Esophagus muscularis mucosa (tissue), 4 donors: ENCODE measurements at places on chromosomes 12 and 14. TPM values are rescaled to one million over a fixed set of nuclear protein-coding genes. Genes with fewer than 3 reads are reported as not detected.

DNA sequence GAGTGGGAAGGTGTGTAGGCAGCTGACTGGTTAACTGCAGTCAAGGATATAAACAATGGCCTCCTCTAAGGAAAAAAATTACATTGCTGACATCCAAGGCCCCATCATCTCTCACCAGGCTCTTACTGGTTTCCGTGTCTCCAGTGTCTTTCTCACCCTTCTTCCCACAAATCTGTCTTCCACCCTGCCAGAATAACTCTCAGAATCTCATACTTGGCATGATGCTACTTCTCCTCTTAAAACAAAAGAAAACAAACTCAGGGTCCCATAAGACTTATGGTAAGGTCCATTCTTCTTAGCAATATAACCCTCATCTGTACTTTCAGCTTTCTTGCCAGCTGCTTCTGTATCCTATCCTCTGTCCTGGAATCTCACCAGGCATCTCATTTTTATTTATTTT, 68.9 kb downstream of the SUSD6 start:
- H3K4me1 ChIP-seq: peaks cover 53% of the 10 kb centered on the region
- no peak overlapping the region for H3K4me3 ChIP-seq
- peak overlapping the region; percentile 9 for H3K27ac ChIP-seq
- no peak for DNase-seq

DNA sequence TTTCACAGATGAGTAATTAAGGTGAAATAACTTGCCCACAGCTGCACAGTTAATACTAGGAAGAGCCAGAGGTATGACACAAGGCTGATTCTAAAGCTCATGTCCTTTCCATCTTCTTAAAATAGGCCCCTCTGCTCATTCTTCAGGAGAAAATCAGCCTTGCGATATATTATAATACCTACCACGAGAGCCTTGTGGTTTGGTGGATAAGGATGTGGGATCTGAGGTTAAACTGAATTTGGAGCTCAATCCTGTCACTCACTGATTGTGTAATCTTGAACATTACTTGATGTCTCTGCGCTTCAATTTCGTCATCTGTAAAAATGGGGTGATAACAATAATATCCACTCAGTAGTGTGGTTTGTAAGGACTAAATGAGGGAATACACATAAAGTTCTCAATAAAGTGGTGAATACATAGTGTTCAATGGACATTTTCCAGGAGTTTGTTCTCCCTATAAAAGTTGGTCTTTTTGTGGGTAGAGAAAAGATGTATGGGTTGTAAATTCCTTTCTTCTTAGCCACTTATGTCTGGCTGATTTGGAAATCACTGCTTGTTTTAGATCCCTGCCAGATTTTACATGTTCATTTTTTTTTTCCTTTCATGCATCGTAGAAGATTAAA, 25.1 kb upstream of the ATP2B1 start:
- no peaks in the 10 kb centered on the region for H3K36me3 ChIP-seq
- no peaks in the 10 kb centered on the region for H3K27me3 ChIP-seq
- H3K4me1 ChIP-seq: no peaks in the 10 kb centered on the region

- no peak overlapping the region for H3K27ac ChIP-seq
- H3K4me1 ChIP-seq: peaks cover 69% of the 10 kb centered on the region
- H3K36me3 ChIP-seq: no peaks in the 10 kb centered on the region
- no peak overlapping the region for H3K4me3 ChIP-seq
Observed at GRCh38 chr12:3137268-3137781, 60.1 kb downstream of the TSPAN9 start.

GRCh38 chr12:4819654-4820053, 90.1 kb upstream of the KCNA1 start:
- DNase-seq: no peak
- H3K27ac ChIP-seq: peak overlapping the region; percentile 20
- H3K4me3 ChIP-seq: no peak overlapping the region
- H3K27me3 ChIP-seq: no peaks in the 10 kb centered on the region
- no peaks in the 10 kb centered on the region for H3K36me3 ChIP-seq

GRCh38 chr12:121138284-121138683, 5.6 kb downstream of the P2RX7 start:
- DNase-seq: no peak
- H3K4me3 ChIP-seq: no peak overlapping the region
- peaks cover 14% of the 10 kb centered on the region for H3K4me1 ChIP-seq
- no peaks in the 10 kb centered on the region for H3K36me3 ChIP-seq
- H3K27me3 ChIP-seq: no peaks in the 10 kb centered on the region
- no peak overlapping the region for H3K27ac ChIP-seq

DNA sequence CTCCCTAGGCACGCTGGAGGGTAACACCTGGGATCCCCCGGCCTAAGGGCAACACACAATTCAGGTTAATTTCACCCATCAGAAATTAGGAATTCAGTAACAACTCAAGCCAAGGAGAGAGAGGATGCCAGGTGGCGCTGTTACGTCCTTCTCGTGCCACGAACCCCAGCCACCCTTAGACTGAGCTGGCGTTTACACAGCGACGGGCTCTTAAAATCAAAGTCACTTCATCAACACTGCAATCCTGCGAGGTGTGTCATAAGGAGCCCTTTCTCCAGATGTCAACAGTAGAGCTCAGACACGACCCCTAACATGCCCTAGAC, 110.6 kb upstream of the TMEM132D start:
- peaks cover 4% of the 10 kb centered on the region for H3K27me3 ChIP-seq
- H3K36me3 ChIP-seq: no peaks in the 10 kb centered on the region
- no peak for DNase-seq
- H3K4me3 ChIP-seq: no peak overlapping the region
- H3K27ac ChIP-seq: no peak overlapping the region
- no peaks in the 10 kb centered on the region for H3K4me1 ChIP-seq

GRCh38 chr14:38243696-38244240, 12.1 kb downstream of the CLEC14A start:
- DNase-seq: no peak
- H3K4me3 ChIP-seq: no peak overlapping the region
- H3K27me3 ChIP-seq: no peaks in the 10 kb centered on the region
- no peak overlapping the region for H3K27ac ChIP-seq

DNA sequence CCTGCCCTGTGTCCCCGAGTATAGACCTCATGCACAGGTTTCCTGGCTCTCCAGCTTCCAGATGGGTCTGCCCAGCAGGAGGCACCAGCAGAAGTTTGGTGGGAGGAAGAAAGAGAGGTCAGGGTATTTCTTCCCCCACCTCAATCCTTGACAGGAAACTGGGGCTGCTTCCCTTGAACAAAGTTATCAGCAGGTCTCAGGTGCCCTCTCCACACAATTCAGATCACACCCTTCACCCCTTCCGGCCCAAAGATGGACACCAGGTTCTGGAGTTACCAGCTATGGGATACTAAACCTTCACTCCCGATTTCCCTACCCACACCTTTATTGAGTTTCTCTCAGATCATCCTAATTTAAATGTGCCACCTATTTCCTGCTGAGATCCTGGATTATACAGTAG, 1.2 kb downstream of the SART3 start:
- peaks cover 8% of the 10 kb centered on the region for H3K36me3 ChIP-seq
- DNase-seq: no peak
- H3K4me1 ChIP-seq: peaks cover 59% of the 10 kb centered on the region
- H3K27ac ChIP-seq: no peak overlapping the region

DNA sequence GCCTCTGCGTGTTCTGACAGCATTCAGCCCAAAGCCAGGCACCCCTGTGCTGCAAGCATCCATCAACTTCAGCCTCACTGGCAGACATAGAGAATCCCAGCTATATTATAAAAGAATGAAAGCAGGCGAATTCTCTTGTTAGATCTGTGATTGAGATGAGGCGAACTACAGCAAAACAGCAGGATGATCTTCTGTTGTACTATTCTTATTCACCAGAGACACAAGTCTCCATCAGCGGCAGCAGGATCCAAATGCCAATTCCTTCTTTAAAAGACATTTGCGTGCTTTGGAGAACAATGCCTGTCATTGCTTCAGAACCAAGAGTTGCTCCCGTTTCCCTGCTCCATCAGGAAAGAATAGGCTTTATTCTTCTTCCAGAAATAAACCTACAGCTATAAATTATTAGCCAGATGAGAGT, 188.9 kb downstream of the SLC41A2 start:
- H3K27ac ChIP-seq: no peak overlapping the region
- peak; percentile 53 for DNase-seq
- no peaks in the 10 kb centered on the region for H3K4me1 ChIP-seq
- no peak overlapping the region for H3K4me3 ChIP-seq
- no peaks in the 10 kb centered on the region for H3K27me3 ChIP-seq
- no peaks in the 10 kb centered on the region for H3K36me3 ChIP-seq

DNA sequence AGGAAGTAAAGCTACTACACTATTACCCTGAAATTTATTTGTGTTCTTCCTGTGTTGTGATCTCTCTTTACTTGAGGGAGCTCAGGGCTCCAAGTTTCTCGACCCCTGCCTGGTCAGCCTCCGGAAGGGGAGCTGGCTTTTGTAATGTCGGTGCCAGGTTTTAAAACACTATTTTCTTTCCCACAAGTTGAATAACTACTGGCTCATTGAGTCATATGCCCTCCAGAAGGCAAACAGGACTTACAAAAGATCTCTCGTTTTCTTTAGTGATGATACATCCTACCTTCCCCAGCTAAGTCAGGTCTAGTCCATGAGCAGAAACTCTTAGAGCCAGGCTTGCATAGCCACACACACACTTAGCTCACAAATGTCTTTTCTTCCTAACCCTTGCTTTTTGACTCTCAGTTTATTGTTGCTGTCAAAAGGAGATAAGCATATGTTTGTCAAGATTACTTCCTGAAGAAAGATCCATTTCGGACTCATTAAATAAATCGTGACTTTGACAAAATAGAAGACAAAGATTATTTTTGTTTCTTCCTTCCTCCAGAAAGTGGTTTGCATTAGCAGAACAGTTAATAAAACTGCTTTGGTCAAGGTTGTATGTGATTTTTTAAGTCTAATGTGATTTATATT, 209.8 kb upstream of the FLRT2 start:
- H3K4me1 ChIP-seq: no peaks in the 10 kb centered on the region
- no peaks in the 10 kb centered on the region for H3K36me3 ChIP-seq
- no peak overlapping the region for H3K27ac ChIP-seq
- no peaks in the 10 kb centered on the region for H3K27me3 ChIP-seq
- no peak overlapping the region for H3K4me3 ChIP-seq
- no peak for DNase-seq

- no peaks in the 10 kb centered on the region for H3K36me3 ChIP-seq
- no peak overlapping the region for H3K4me3 ChIP-seq
Observed at GRCh38 chr12:58850826-58851225, 69.5 kb downstream of the LRIG3 start.

GRCh38 chr12:46763230-46763629, 62.6 kb downstream of the SLC38A4 start:
- H3K36me3 ChIP-seq: no peaks in the 10 kb centered on the region
- H3K27ac ChIP-seq: no peak overlapping the region
- no peak overlapping the region for H3K4me3 ChIP-seq
- H3K4me1 ChIP-seq: no peaks in the 10 kb centered on the region

GRCh38 chr14:95951359-95951758, 74.7 kb downstream of the TUNAR start:
- no peak for DNase-seq
- no peaks in the 10 kb centered on the region for H3K36me3 ChIP-seq
- H3K27me3 ChIP-seq: no peaks in the 10 kb centered on the region
- H3K4me3 ChIP-seq: no peak overlapping the region
- no peak overlapping the region for H3K27ac ChIP-seq

DNA sequence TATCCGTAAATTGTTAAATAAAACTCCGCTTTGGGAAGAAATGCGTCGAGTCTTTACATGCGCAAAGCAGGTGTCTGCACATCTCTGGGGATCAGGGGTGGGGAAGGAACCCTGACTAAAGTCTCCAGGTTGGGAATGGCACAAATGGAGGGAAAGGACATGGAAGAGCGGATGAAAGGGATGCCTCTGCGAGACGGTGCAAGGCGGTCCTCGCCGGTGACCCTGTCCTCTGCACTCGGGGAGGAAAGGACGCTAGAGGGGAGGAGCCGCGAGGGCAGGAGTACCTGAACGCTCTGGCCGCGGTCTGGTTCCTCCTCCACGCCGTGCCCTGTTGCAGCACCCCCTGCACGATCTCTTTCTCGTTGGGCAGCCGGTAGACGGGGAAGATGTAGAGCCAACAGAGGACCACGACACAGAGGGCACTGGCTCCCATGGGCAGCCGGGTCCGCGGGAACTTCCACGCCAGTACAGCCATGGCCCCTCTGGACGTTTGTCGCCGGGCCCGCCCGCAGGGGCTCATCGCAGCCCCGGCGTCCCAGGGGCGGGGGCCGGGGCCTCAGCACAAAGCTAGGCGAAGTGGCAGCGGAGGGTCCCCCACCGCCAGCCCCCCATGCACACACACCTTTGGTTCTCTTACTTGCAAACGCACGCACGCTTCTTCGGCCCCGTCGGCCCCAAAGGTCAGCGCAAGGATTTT, 646 bp downstream of the ST8SIA1 start:
- DNase-seq: no peak
- H3K4me1 ChIP-seq: peaks cover 7% of the 10 kb centered on the region
- H3K27ac ChIP-seq: peak overlapping the region; percentile 84
- no peaks in the 10 kb centered on the region for H3K27me3 ChIP-seq
- peak overlapping the region; percentile 78 for H3K4me3 ChIP-seq
- H3K36me3 ChIP-seq: no peaks in the 10 kb centered on the region

- H3K4me1 ChIP-seq: no peaks in the 10 kb centered on the region
- H3K27ac ChIP-seq: no peak overlapping the region
- H3K4me3 ChIP-seq: no peak overlapping the region
- H3K36me3 ChIP-seq: no peaks in the 10 kb centered on the region
- H3K27me3 ChIP-seq: no peaks in the 10 kb centered on the region
- no peak for DNase-seq
Observed at GRCh38 chr12:72110937-72111650, 161.1 kb upstream of the TRHDE start.

- H3K4me3 ChIP-seq: no peak overlapping the region
- no peak for DNase-seq
- H3K27me3 ChIP-seq: no peaks in the 10 kb centered on the region
- no peak overlapping the region for H3K27ac ChIP-seq
- peaks cover 15% of the 10 kb centered on the region for H3K4me1 ChIP-seq
- no peaks in the 10 kb centered on the region for H3K36me3 ChIP-seq
Observed at GRCh38 chr12:124188561-124189405, 106.1 kb upstream of the RFLNA start.

GRCh38 chr12:132474237-132474741, 15.7 kb upstream of the FBRSL1 start:
- no peaks in the 10 kb centered on the region for H3K27me3 ChIP-seq
- H3K36me3 ChIP-seq: no peaks in the 10 kb centered on the region
- DNase-seq: no peak
- H3K4me1 ChIP-seq: no peaks in the 10 kb centered on the region
- H3K4me3 ChIP-seq: peak overlapping the region; percentile 36

GRCh38 chr12:69385038-69385437, 25.5 kb downstream of the YEATS4 start:
- H3K27me3 ChIP-seq: no peaks in the 10 kb centered on the region
- H3K27ac ChIP-seq: no peak overlapping the region
- no peaks in the 10 kb centered on the region for H3K4me1 ChIP-seq
- no peak for DNase-seq
- H3K4me3 ChIP-seq: no peak overlapping the region

DNA sequence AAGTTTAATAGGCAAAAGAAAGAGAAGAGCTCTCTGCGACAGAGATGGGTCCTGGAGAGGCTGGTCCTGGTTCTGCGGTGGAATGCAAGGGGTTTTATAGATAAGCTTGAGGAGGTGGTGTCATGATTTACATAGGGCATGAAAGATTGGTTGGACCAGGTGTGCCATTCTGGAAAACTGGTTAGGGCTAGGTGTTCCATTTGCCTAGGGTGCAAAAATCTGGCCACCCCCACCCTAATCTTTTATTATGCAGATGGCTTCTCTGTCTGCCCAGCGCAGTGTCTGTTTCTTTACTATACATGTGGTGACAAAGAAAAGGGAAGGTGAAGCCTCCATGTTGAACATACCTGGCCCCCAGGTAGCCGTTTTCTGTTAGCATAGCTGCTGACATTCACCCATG, 65.4 kb downstream of the ERC1 start:
- no peak for DNase-seq
- H3K27me3 ChIP-seq: no peaks in the 10 kb centered on the region
- no peaks in the 10 kb centered on the region for H3K36me3 ChIP-seq
- H3K27ac ChIP-seq: no peak overlapping the region
- H3K4me1 ChIP-seq: peaks cover 13% of the 10 kb centered on the region

NRL gene
- total RNA-seq: 1.8 TPM

AMDHD1 gene
- total RNA-seq: 0.52 TPM

CRACR2A gene
- total RNA-seq: 2.8 TPM

KRT8 gene
- total RNA-seq: 136 TPM
